ENCODE measurements at places on chromosomes 4 and X.

DNA sequence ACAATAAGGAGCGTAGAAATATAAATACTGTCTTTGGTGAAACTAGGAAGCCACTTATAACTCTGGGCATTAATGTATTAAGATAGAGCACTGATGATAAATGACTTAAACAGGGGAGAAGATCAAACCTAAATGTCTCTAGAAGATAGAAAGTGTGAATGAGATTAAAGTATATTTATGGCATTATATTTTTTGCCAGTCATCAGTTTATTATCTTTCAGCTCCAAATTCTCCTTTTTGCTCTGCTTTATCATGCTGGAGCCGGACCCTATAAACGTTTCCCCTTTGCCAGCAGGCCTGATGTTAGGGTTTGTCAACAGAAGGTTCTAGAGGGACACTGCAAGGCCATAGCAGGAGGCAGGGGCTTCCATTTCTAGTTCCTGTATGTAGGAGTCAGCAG lies 76.4 kb downstream of the TBC1D19 start:
- ATAC-seq = no peak

DNA sequence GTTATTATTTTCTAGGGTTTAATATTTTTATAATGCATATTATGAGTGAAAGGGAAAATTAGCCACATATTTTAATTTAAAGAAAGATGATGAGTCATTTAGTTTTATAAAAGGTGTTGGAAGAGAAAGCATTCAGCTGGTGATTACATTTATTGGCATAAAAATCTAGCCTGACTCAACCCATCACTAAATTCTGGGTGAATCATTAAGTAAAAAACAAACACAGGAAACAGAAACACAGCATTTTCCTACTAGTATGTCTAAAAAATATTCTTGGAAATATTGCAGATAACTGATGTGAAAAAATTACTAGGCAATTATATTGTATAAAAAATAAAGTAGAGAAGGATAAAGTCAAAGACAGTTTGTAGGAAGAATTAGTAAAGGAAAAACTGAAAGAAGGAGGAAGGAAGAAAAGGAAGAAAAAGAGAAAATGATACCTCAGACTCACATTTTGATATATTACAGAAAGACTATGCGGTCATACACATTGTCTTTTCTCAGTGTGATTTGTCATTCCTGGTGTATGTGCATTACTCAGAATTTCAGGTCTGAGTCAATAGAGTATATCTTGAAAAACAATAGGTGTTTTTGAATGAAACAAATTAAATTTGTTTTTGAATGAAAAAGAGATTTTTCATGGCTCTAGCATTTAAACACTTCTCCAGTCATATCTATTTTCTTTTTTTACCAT lies 48.0 kb upstream of the SPOCK3 start:
- ATAC-seq = no peak

DNA sequence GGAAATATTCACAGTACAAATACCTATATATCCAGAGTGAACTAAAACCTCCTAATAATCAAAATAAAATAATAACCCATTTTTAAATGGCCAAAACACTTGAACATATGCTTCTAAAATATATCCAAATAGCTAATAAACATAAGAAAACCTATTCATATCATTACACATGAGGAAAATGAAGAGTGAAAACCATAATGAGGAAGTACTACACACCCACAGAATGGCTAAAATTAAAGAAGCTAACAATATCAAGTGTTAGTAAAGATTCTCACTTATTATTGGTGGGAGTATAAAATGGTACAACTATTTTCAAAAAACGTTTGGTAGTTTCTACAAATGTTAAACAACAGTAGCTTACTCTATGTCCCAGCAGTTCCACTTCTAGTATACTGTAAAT lies 92.1 kb downstream of the KLHL13 start:
- no peak for ATAC-seq

DNA sequence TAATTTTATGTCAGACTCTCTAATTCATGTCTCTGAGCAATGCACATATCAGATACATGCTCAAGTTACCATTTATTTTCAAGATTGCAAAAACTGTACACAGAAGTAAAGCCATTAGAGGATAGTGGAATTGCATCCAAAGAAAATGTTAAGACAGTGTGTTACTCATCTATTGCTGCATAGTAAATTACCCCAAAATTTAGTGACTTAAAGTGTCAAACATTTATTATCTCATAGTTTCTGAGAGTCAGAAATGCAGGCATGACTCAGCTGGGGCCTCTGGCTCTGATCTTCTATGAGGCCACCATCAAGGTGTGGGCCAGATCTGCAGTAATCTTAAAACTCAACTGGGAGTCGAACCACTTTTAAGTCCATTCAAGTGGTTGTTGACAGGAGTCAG lies 275.2 kb downstream of the QDPR start:
- ATAC-seq = no peak

GRCh38 chr4:163087805-163088204 lies 78.9 kb downstream of the NAF1 start:
- no peak for ATAC-seq

- peak; percentile 65 for ATAC-seq
Measured at GRCh38 chr4:96407225-96407624, 567.3 kb downstream of the PDHA2 start.

DNA sequence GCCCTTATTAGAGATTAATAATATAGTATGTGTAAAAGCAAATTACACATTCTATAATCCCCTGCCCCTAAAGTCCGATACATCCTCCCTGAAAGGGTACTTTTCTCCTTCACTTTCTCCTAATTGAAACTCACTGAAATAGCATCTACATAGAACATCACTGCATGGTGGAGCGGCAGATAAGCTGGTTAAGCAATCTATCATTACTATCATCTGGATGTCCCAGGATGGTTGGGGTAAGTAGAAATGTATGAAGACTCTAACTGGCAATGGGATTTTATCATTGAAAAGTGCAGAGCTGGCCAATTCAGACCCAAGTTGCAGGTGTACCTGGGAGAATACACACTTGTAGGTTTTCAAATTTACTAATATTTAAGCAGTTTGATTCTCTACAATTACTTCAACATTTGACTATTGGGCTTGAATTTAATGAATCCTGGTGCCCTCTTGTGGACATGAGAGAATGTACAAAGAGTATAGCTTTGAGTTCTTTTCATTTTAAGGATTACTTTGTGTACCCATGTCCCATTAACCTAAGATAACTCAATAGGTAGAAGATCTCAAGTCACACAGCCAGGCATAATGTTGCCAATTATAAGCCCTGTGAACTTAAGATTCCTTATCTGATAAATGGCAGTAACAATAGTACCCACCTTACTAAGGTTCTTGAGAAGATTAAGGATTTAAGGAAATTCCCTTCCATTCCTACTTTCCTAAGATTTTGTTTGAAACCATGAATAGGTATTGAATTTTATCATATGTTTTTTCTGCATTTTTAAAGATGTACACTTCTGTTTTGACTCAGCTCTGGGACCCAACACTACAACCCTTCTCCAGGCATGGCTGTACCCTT lies 69.8 kb downstream of the SHROOM3 start:
- ATAC-seq = peak; percentile 45
